ENCODE measurements at places on chromosomes 7 and 10.

DNA sequence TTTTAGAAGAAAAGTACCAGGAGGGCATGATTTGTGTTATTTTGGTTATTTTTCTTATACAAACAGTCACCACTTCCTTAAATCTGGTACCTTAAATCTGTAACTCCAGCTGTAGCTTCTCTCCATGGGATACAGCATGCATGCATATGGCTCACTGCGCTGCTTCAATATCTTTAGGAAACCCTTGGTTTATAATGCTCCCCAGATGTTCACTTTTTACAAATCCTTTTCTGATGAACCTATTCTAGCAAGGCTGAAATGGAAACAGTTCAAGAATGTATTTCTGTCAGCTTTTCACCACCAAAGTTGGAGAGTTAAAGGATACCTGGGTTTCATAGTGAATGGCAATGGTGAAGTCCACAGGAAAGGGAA lies 50.9 kb downstream of the LAMB4 start:
- DNase-seq, result no peak

DNA sequence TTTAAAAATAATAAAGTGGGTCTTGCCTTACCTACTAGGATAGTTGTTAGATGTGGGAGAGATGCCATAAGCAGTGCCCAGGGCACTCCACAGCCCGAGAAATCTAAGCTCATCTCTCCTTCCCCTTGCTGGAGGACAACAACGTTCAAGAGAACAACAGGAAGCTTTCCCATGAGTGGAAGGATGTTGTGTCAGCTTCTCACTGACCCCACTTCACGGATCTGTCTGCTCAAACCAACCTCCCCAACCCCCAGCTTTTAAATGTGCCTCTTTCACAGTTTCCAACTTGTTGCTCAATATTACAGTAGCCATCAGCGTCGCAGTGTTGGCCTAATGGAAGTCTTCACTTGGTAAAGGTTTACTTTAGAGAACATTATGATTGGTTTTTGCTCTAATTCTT lies 72.1 kb downstream of the PTPRE start:
- no peak for DNase-seq

GRCh38 chr7:471866-472639 lies 47.6 kb downstream of the PDGFA start:
- DNase-seq, result no peak

DNA sequence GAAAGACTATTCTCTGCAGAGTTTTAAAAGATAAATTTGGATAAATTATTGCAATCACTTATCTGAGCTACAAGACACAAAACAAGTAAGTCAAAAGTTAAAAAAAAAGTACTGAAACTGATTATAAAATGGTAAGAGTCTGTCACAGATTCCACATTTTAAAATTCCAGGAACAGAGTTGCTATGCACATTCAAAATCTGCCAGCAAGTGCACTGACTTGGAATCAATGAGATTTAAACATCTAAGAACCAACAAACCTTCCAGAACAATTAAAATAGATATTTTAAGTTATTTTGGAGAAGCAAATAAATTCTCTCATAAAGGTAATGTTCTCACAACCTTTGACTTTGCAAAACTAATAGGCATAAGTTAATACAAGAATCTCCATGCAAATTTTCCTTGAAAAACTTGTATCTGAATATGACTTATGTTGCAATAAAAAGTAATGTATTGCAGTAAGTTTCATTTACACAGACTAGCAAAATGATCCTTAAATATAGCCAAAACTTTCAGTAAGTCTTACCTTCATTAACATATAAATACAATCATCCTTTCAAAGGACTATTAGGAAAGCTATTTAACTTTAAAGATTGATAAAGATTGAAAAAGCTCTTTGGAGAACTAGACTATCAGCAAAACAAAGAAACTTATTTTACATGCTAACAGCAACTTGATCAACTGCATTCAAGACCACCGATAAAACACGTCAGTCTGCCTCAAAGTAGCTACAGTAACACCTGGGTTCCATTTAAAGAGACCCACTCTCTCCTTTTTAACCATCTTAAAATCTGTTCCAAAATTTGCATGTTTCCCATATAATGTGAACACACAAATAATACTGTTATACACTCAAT lies 4.4 kb downstream of the ETV1 start:
- DNase-seq, result no peak

- DNase-seq, result no peak
Observed at GRCh38 chr7:108418946-108419345, 37.3 kb downstream of the NRCAM start.

DNA sequence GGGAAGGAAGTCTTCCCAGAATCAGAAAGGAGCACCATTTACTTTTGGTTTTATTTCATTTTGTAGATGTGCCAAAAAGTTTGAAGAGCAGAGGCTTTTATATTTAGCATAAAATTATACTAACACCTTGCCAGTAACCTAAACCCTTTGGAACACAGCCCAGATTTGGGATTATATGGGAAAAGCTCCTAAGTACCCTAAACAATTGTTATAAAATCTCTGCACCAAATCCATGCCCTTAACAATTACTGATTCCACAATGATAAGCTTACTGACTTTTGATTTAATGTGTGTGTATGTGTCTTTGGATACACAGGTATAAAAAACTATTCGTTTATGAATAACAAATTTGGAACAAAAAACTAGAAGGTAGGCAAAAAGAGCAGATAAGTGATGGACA lies 39.0 kb upstream of the TMEM229A start:
- no peak for DNase-seq

DNA sequence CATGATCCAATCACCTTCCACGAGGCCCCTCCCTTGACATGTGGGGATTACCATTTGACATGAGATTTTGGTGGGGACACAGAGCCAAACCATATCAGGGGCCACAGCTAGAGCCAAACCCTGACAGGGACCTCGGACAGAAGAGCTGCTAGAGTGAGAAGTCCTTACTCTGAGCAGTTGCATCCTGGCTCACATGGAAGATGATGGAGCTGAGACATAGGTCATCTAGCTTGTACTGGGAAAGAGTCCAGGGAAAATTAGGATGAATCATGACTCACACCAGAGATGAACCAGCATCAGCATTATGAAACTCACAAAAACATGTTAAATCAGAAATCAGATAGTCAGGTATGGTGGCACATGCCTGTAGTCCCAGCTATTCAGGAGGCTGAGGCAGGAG lies 12.8 kb upstream of the FMC1 start:
- no peak for DNase-seq

- no peak for DNase-seq
Observed at GRCh38 chr10:126208726-126209302, 179.5 kb downstream of the ADAM12 start.

GRCh38 chr10:112957640-112958092 lies 7.6 kb downstream of the TCF7L2 start:
- no peak for DNase-seq

DNA sequence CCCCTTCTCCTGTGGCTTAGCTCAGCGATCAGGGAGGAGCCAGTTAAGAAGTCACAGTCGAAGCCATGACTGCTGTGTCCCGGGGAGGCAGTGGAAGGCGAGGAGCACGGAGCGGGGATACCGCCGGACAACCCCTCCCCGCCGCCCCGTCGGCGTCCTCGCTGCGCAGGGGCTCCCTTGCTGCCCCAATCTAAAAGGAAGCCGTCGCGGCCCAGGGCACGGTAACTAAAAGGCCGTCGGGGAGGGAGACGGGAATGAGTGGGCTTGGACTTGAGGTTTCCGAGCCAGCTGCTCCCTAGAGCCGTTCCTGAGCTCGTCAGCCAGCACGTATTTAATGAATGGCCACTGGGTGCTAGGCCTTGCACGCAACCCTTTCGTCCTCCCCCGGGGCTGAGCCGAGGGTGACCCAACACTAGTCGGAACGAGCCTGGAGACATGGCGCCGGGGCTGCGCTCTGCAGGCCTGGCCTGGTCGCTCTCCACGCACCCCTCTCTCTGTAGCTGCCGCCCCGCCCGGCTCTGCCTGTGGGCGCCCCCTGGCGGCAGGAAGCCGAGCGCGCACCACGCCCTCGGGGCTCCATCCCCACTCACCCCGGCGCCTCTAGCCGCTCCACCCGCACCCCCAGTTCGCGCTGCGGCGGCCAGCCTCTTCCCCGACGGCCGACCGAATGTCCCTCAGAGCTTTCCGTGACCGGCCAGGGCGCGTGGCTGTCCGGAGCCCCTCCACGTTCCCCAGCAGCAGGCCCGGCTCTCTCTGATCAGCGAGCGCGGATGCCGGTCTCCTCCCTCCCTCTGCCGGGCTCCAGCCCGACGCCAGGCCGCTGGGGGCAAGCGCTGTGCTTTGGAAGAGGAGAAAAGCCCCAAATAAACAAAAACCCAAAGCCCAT lies 29.3 kb upstream of the KCNK18 start:
- peak; percentile 37 for DNase-seq

GRCh38 chr10:99809931-99810615 lies 27.6 kb downstream of the ABCC2 start:
- no peak for DNase-seq

GRCh38 chr7:150322114-150322832 lies 882 bp upstream of the LRRC61 start:
- DNase-seq, result no peak

GRCh38 chr10:23174977-23175512 lies 17.1 kb upstream of the PTF1A start:
- DNase-seq, result no peak

DNA sequence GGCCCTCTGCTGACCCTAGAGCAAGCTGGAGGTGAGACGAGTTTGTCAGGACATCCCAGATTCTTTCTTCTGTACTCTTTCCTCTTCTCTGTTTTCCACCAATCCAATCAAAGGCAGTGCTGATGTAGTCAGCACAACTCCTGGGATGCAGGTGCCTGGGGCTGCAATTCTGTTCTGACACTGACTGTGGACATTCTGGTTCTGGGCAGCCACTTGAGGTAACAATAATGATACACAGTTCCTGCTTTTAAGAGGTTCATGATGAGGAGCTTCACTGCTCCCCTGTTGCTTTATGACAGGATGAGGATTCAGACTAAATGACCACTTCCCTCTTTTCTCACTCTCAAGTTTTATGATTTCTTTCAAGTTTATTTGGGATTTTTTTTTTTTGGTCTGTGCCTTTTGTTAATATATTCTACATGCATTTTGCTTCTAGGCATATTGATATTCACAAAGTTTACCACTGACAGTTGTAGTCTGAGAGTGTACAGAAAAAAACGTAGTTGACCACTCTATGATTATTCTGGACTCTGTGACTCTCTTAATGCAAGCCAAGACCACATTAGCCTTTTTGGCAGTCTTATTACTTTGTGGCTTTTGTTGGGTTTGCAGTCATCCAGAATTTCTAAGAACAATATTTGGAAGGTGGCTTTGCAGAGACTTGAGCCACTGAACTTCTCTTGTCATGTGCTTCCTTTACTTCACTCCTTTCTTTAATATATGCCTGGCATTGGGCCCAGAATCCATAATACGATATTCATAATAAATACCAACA lies 247.6 kb downstream of the AUTS2 start:
- peak; percentile 86 for DNase-seq

GRCh38 chr7:126501617-126502016 lies 751.1 kb downstream of the GRM8 start:
- DNase-seq, result no peak

DNA sequence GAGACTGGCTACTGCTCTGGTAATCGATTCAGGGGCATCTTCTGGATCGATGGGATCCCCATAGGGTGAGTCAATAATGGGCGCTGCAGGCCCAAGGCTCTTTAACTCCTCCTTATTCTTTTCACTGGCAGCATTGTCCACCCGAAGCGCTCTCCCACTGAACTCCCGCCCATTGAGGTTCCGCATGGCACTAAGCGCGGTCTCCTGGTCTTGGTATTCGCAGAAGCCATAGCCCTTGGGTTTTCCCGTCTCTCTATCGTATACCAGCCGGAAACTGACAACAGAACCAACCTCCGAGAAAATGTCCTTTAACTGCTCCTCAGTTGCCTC lies 285 bp downstream of the CSTF2T start:
- DNase-seq, result no peak

DNA sequence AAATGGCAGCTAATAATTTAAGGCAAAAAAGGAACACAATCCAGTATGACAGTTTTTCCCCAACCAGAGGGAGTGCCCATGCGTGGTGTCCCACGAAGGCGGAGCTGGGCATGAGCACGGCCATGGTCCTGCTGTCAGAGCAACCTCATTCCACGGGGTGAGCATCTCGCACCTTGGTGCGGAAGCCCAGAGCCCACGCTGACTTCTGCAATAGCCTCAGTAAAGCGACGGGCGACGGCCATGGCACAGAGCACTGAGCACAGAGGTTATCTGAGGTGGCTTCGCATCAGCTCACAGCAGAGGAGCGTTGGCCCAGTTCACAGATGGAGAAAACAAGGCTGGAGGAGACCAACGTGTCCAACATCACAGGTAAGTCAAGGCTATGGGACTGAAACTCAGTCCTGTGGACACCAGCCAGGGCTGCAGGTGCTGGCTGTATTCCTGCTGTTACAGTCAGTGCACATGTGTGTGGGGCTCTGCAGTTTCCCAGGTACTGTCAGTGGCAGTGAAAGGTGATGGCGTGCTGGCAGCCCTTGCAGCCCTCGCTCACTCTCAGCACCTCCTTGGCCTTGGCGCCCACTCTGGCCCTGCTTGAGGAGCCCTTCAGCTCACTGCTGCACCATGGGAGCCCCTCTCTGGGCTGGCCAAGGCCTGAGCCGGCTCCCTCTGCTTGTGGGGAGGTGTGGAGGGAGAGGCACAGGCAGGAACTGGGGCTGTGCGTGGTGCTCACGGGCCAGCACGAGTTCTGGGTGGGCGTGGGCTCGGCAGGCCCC lies 525.6 kb downstream of the PTPRN2 start:
- no peak for DNase-seq

GRCh38 chr7:42617071-42617765 lies 294.7 kb downstream of the C7orf25 start:
- no peak for DNase-seq

DNA sequence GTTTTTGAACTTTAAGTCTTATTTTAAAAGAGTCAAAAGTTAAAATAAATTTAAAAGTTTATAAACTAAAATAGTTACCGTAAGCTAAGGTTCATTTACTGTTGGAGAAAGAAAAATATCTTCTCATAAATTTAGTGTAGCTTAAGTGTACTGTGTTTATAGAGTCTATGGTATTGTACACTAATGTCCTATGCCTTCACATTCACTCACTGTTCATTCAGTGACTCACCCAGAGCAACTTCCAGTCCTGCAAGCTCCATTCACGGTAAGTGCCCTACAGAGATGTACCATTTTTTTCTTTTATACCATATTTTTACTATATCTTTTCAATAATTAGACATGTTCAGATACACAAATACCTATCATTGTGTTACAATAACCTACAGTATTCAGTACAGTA lies 97.6 kb downstream of the PTN start:
- DNase-seq, result no peak

DNA sequence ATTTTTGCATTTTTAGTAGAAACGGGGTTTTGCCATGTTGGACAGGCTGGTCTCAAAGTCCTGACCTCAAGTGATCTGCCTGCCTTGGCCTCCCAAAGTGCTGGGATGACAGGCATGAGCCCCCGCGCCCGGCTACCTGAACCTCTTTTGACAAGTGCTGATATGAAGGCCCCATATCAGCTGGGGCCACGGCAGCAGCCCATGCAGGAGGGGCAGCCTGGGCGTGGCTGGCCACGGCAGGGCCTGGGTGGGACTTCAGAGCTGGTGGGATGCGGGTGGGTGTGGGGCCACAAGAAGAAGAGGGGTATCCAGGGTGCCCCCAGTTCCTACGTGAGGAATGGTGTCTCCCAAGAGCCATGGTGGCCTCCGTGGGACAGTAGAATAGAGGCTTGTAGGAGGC lies 6.9 kb downstream of the LRRC27 start:
- no peak for DNase-seq

All from NCI-H748 treated with DMSO at 0.1 percent for 48 hours (cell line).